Activated CD4-positive, alpha-beta T cell treated with anti-CD3 and anti-CD28 coated beads for 48 hours (primary cell): ENCODE measurements at places on chromosomes 2 and 18.

DNA sequence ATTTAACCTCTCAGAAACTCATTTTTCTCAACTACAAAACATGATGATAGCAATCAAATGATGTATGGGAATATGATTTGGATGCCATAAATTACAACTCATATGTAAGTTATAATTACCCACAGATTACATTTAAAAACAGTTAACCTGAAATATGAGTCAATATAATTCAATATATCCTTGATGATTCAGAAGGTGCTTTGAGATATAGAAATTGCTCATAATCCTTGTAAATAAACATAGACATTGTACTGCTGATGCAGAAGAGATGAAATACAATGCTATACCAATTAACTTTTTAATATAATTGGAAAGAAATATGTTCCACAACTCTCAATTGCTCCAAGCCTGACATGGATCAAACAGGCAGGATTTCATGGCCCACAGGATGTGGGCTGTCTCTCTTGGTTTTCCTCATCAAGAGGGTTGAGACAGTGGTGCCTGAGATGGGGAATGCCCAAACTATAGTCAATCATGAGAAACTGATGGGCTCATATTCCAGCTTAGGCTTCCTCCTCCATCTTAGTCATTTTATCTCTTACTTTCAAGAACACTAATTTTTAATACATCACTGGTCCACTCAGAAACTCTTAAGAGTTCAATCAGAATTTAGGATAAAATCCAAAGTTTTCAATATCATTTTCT, 49.4 kb downstream of the NCKAP5 start:
- DNase-seq: no peak

DNA sequence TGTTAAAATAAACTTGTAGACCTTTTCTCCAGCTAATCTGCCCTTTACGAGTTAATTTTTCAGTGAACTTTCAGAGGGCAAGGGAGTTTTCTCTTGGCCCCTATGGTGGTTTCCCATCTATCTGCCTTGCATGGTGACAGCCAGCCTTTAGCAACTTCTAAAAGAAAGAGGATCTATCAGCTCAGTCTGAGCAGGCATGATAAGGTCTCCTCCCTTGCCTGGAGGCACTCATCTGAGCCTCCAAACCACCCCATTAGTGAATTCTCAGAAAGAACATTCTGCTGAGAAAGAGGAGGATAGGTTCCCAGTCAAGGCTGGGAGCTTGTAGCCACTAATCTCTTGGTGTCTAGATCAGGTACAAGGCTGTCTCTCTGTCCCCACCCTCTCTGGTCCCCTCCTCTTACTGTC, 10.7 kb upstream of the GYPC start:
- DNase-seq: no peak

GRCh38 chr2:186569897-186570296, 20.0 kb upstream of the ITGAV start:
- DNase-seq: no peak

DNA sequence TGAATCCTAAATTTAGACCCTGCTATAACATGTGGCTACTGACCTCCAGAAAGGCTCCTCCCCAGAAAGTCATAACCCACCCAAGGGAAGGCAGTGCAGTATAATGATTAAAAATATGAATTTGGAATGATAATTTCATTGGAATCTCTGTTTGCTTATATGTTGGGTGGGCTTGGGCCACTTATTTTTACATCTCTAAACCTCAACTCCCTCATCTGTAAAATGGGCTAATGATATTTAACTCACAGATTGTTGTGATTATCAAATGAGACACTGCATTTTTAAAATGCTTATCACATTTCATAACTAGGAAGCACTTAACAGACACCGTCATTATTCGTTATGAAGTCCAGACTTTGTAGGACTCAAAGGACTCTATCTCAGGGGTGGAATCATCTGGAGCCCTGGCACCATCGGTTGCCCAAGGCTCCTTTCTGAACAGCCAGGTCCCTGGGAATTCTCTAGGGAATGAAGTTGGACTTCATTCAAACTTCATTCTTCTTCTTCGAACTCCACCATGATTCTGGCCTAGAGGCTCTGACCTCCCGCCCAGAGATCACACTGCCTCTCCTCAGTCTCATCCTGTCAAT, 33.1 kb upstream of the RMDN2 start:
- DNase-seq: no peak

GRCh38 chr2:217727801-217728200, 275.0 kb downstream of the TNS1 start:
- DNase-seq: no peak

DNA sequence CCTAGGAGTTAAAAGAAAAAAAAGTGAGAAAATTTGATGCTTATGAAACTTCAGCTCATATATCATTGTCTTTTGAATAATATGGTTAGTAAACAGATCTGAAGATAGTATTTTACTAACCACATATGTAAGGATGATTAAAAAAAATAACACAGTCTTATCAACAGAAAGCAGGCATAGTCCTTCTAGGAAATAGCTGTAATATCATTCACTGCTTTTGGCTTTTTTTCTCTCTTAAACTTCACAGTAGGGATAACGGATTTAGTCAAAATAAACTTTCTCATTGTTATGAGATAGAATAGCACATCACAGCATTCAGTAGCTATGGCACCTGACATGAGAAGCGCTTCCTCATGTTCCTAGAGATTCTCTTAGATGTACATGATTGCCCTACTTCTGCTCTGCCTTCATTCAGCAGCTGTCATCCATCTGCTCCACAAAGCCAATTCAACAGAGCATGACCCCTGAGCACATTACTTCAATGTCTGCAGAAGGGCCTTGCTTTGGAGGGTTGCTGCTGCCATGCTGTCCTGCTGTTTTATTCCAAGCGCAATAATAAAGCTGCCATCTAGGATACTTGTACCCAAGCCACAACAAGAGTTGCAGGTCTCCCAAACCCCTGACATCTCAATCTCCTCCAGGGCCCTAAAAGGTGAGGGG, 67.0 kb downstream of the TTC21B start:
- no peak for DNase-seq

GRCh38 chr2:149884871-149885270, 297.3 kb upstream of the MMADHC start:
- no peak for DNase-seq
